ENCODE measurements at places on chromosomes 4 and X. TPM values are rescaled to one million over a fixed set of nuclear protein-coding genes. Genes with fewer than 3 reads are reported as not detected.

GRCh38 chr4:126957987-126958386 is 674.8 kb upstream of the INTU start:
- no peak for ATAC-seq

DNA sequence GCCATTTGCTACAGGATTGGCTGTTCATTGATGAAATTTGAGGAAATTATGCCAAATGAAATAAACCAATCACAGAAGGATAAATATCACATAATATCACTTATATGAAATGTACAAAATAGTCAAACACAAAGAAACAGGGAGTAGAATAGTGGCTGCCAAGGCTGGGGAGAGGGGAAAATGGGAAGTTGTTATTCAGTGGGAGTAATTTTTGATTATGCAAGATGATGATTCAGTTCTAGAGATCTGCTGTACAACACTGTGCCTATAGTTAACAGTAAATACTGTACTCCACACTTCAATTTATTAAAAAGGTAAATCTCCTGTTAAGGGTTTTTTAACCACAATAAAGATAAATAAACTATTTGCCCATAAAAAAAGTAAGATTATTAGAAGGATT is 101.1 kb downstream of the TMA16 start:
- ATAC-seq: no peak

DNA sequence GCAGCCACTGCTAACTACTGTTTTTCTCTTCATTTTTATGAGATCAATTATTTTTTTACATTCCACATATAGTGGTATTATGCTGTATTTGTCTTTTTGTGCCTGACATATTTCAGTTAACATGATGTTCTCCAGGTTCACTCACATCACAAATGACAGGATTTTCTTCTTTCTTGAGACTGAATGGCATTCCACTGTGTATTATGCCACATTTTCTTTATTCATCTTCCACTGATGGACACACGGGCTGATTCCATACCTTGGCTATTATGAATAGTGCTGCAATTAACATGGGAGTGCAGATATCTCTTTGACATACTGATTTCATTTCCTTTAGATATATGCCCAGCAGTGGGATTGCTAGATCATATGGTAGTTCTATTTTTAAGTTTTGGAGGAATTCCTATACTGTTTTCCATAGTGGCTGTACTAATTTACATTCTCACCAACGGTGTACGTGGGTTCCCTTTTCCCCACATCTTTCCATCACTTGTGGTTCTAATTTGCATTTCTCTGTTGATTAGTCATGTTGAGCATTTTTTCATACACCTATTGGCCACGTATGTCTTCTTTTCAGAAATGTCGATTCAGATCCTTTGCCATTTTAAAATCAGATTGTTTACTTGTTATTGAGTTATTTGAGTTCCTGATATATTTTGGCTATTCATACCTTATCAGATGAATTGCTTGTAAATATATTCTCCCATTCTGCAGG is 14.9 kb upstream of the ZCCHC4 start:
- no peak for ATAC-seq

GRCh38 chrX:129961180-129962083 is 21.0 kb upstream of the BCORL1 start:
- no peak for ATAC-seq

- peak; percentile 86 for ATAC-seq
Measured at GRCh38 chr4:53861856-53862610, 202.4 kb downstream of the CHIC2 start.

DNA sequence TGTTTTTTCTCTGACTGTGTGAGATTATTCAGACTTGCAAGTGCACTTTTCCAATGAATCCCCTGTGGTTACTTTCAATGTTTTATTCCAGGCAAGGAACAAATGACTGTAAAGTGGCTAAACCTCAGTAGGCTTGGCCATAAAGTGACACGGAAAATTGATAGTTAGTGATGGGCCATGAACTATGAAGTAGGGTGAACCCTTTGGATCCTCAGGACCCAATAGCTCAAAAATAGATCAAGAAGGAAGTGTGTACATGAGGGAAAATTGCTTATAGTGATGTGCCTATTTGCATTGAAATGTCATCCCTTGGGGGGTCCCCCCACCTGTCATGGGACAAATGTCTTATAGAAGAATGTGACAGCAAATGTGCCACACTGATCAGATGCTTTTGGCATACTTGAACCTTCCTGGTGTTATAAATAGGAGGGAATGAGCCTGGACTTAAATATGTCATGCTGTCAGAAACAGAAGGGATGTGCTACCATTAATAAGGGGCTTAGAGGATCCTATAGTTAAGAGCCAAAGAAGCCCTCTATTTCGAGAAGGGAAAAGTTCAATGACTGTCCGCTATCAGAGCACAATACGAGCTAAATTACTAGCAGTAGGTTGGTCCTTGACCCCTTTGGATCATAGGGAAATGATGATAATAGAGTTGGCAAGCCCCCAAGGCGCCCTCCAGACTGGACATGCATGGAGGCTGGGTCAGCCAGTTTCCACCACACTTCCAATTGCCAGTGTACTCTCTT is 30.3 kb downstream of the SLC16A2 start:
- ATAC-seq: no peak

DNA sequence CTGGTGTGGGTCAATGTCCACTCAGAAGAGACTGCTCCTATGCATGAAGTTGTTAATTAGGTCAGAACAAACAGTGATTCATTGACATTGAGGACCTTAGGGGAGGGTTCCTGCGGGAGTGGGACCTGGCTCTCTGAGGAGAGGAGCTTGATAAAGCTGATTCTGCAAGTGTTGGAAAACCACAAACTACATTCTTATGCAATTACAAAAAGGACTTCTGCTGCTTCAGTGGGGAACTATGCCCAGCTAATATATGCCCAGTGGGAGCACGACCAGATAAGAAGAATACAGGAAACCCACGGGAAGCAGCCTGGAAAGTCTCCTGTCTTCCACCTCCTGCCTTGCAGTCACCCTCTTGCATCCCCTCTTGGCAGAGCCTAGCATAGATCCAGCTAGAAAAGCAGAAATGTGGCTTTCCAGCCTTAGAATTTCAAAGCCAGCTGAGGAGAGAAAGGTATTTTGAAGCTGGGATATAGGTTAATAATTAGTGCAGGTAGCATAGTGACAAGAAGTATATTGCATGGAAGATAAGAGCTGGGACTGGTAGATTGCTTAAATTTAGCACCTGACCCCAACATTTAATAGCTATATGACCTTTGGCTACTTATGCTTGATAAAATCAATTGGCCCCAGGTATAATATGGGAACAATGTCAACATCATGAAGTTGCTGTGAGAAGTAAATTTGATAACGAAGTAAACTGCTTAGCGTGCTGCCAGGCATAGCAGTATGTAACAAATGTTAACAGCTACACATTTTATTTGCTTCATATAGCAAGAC is 34.9 kb upstream of the UGT8 start:
- no peak for ATAC-seq

DNA sequence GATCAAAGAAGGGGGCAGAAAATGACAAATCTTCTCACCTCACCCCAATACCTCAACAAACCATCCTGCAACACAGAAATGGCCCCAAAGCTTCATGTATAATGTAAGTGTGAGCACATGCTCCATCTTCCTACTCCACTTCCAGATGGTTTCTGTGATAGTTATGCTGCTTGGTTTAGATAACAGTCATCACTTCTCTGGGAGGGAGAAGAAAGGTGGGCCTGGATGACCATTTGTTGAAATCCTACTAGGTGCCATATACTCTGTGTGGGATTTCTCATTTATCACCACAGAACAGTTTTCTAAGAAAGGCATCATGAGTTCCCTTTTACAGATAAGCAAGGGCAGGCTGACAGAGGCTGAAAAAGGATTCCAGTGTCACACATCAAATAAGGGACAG is 31.3 kb upstream of the NXF3 start:
- ATAC-seq: no peak

GRCh38 chrX:28398342-28398741 is 188.9 kb upstream of the IL1RAPL1 start:
- no peak for ATAC-seq

DNA sequence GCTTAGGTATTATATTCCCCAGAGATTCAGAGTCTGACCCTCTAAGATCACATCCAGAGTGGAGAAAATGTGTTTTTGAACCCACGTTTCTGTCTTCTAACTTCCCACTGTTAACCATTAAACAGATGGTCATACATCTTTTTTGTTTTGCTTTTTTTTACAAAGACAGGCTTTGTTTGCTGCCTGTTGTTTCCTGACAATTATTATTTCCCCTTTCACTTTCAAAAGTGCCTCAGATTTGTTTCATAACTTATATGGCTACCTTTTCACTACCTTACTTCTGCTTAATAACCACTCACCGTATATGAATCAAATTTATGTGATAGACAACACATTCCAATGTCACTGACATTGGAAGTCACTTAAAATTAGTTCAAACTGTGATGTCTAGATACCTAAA is 142.2 kb downstream of the HS3ST1 start:
- no peak for ATAC-seq

DNA sequence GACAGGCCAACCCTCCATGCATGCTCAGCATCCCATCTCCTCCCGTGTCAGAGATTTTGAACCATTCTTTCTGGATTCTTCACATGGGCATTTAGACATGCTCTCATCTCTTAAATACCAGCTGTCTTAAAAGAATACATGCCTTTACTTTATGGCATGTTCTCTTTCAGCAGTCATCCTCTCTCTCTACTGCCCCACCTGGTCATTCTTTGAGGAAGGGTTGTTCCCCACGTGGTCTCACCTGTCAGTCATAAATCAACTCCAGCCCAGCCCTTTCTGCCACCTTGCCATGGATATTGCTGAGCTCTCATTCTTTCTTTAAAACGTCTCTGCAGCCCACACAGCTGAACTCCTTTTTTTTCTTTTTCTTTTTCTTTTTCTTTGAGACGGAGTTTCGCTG is 111.3 kb downstream of the ARHGAP10 start:
- no peak for ATAC-seq

GRCh38 chr4:55080174-55080865 is 45.1 kb downstream of the KDR start:
- no peak for ATAC-seq

DNA sequence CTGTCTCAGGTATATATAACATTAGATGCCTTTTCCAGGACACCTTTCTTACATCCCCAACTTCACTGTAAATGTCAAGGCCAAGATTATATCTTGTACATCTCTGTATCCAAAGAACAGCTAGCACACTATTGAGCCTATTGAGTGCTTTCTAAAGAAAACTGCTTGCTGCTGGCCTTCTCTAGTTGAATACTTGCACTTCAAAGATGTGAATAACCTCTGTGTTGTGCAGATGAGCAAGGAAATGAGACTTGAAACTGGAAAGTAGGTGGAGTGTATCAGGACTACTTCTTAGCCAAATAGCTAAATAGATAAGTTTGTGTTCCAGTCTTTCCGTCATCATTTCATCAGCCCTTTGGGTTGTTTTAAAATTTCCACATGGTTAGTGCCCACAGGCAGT is 704.4 kb upstream of the AMOT start:
- ATAC-seq: no peak

GRCh38 chr4:6687947-6688878 is 5.5 kb upstream of the S100P start:
- ATAC-seq: no peak

GRCh38 chrX:100939333-100939732 is 10.6 kb upstream of the XKRX start:
- ATAC-seq: no peak

GRCh38 chr4:67131224-67131623 is 414.1 kb downstream of the CENPC start:
- no peak for ATAC-seq

- ATAC-seq: no peak
Measured at GRCh38 chrX:15233416-15234015, 36.4 kb downstream of the ASB9 start.

DNA sequence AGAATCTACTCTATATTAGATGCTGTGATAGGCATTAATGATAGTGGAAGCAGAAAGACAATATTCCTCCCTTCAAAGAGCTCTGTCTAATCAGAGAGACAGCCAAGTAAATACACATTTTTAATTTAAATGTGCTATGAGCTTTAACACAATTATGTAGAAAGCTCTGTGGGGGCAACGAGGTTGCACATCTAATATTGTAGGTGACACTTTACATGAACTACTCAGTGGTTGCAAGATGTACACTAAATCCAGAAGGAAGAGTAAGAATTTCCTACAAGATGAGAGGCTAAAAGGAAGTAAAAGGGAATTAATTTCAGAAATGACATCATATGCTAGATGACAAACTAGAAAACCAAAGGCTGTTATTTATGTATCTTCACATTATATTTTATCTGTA is 120.9 kb downstream of the SPCS3 start:
- ATAC-seq: no peak

DNA sequence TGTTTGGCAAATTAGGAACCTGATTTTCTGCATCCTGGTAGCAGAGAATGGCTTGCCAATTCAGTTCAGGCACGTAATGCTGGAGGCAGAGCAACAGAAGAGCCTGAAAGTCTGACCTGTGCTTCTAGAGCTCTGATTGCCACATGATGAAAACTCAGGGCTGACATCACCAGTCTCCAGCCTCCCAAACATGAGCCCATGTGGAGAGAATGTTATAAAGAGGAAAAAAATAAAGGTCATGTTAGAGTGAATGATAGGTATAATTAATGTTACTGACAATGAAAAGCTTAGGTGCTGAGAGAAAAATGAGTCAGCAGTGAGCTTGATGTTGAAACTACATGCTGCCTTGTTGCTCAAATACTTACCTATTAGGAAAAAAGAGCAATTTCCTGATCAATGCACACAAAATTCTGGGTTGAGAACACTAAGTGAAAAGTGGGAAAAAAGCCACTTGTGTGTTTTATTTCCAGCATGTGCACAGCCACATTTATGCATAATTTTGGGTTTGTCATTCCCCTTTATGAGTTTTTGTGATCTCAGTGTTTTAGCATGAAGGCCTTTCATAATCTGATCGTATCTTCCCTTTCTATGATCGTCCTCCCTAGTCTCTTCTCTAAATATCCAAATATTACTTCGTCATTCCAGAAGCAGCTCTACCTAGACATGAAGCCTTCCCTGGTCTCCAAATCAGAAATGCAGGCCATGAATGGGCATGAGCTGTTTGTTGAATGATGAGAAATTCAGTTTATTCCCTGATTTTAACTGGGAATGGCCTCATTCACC is 113.3 kb upstream of the CPEB2 start:
- peak; percentile 43 for ATAC-seq

GRCh38 chr4:39763714-39764572 is 66.0 kb downstream of the UBE2K start:
- ATAC-seq: no peak

DNA sequence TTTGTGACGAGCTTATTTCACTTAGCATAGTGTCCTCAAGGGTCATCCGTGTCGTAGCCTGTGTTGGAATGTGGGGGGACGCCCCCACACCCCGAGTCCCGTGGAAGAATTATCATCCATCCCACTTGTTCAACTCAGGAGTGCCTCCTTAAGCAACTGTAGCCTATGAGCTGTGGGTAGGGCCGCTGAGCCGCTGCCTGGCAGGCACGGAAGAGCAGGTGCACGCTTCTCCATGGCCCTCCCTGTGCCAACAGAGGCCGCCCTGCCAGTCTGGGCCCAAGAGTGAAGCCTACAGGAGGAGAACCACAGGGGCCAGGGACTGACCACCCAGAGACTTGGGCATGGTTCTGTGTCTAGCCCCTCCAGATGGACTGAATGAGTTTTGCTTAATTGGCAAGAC is 2.3 kb upstream of the RGS12 start:
- no peak for ATAC-seq

Gene AKAP4
- not detected for total RNA-seq

Gene SPARCL1
- 2,335 TPM for total RNA-seq

Gene PF4V1
- total RNA-seq: not detected

Gene MAGEA2B
- not detected for total RNA-seq

Gene GPRASP2
- total RNA-seq: 13.7 TPM

Gene RRH
- not detected for total RNA-seq

Measured in gastroesophageal sphincter (tissue), 4 donors.